Cardiac septum (tissue), 1 donor: ENCODE measurements at places on chromosomes 3 and 15.

DNA sequence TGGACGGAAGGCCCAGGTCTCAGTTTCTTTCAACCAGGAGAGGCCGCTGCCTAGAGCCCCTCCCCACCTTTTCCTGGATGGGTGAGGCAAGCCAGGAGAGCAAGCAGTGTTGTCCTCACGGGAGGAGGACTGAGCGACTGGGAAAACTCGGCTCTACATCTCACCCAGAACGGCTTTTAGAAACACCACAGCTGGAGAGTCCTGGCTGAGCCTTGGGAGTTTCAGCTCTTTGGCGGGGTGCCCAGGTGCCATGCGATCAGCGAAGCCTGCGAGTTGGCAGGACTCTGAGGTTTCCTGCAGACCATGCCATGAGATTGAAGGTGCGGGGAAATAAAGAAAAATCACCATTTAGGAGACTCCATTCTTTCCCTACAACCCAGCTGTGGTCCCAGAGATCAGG lies 26.0 kb downstream of the PPCDC start:
- peak; percentile 91 for DNase-seq

- DNase-seq: peak; percentile 98
Measured at GRCh38 chr15:39782441-39783138, at the start of gene FSIP1. Gene FSIP1 (minus strand): TSS chr15:39782841. CDS start chr15:39776524, 6,317 bp downstream.

GRCh38 chr3:123084192-123084591 lies 17.4 kb downstream of the PDIA5 start:
- no peak for DNase-seq

- DNase-seq: no peak
Measured at GRCh38 chr15:96728591-96728990, 398.1 kb downstream of the NR2F2 start.

DNA sequence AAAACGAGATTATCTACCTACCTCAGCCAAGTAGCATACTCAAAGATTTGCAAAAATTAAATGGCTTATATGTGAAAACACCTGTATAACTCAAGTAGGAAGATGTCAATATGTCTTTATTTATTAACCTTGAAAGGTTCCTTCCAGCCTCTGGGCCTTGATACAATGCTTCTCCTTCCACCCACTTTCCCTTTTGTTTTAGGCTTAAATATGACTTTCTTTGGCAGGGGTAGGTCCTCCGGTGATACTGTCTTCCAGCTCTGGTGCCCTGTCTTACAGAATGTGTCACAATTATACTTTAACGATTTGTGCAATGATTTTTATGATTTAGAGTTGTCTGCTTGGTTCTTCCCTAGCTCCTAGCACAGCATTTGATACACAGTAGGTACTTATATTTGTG lies 4.1 kb downstream of the LINS1 start:
- DNase-seq: no peak

DNA sequence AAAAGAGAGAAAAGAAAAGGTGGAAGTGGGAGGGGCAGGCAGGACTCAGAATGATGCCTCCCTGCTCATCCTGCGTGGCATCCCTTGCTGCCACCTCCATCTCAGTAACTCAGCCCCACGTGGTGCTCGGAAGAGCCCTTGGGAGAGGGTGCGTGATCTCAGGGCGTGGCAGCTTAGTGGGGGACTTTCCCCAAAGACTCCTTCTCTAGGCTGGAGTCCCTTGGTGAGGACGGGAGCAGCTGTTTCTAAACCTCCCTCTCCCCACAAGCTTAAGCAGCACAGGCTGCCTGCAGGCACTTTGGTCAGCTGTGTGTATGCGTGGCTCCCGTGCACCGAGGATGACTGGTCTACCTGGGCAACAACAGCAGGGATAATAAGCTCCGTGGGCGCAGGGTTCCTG lies 7.4 kb upstream of the ANPEP start:
- DNase-seq: no peak

DNA sequence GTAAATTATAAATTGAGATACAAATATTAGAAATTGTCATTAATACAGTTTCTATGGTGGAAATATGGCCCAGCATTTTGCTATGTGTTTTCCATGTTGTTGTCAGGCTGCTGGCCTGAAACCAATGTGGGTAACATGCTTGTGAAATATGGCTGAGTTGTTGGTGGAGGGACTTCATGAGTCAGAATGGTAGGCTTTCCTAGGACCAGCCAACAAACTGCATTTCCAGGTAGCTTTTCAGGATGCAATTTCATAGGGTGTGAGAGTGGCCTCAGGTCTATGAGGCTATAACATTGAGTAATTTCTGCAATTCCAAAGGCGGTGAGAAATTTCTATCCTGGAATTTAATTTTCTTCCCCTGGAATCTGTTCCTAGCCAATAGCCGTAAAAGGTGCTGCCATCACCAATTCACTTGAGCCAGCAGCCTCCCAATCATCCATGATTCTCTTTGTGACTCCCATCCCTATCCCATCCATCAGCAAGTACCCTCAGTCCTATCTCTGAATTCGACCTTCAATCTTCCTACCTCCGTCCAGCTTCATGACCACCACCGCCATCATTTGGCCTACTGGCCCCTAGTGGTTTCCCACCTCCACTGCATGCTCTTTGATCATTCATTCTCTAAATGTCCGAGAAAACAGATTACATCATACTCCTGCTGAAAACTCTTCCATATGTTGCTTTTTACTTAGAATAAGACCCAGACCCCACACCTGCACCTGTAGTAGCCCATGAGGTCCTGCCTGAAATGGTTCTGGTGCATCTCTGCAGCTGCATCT lies 276.6 kb upstream of the CFAP20DC start:
- DNase-seq: no peak
